EL (cell line): ENCODE measurements at places on chromosomes 2 and 18.

- DNase-seq = no peak
Measured at GRCh38 chr2:228630786-228631185, 449.3 kb upstream of the SPHKAP start.

GRCh38 chr2:230156782-230157699 is 62.7 kb downstream of the SP110 start:
- no peak for DNase-seq

- DNase-seq = no peak
Measured at GRCh38 chr18:63107171-63107845, 212.3 kb downstream of the BCL2 start.

GRCh38 chr2:46723346-46723745 is 192.3 kb downstream of the MCFD2 start:
- no peak for DNase-seq

DNA sequence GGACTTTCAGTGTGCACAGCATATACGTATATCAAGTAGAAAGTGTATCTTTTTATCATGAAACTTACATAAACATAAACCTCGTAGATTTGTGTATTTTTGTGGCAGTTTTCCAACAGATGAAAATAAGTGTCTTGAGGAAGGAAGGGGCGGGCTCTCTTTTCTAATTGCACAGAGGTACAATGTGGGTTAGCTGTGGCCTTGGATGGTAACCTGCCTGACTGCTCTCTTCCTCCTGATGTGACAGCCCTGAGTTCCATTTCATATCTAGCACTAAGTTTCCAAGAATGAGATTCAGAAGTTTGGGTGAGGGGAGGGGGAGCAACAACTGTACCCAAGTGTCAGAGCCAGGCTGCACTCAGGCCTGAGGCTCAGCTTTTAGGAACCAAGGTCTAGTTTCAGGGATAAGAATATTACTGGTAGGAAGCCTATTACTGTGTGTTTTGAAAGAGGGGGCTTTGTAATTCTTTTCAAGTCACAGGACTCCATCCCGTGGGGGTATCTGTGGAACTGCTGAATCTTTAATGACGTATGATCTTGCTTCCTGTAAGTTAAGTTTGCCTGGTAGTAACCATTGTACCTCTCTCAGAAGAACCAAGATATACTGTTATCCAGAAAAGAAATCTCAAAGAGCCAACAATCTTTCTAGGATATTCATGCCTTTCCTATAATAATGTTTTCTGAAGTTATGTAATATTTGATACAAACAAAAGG is 483.7 kb downstream of the PTPRM start:
- DNase-seq = no peak
